Naive thymus-derived CD8-positive, alpha-beta T cell (primary cell): ENCODE measurements at places on chromosomes 16 and 17.
A peak's percentile ranks its signal among the peaks of the same experiment; 100 is the strongest.

- DNase-seq, result no peak
These were observed 796 bp downstream of the NT5M start for GRCh38 chr17:17303847-17304490.

DNA sequence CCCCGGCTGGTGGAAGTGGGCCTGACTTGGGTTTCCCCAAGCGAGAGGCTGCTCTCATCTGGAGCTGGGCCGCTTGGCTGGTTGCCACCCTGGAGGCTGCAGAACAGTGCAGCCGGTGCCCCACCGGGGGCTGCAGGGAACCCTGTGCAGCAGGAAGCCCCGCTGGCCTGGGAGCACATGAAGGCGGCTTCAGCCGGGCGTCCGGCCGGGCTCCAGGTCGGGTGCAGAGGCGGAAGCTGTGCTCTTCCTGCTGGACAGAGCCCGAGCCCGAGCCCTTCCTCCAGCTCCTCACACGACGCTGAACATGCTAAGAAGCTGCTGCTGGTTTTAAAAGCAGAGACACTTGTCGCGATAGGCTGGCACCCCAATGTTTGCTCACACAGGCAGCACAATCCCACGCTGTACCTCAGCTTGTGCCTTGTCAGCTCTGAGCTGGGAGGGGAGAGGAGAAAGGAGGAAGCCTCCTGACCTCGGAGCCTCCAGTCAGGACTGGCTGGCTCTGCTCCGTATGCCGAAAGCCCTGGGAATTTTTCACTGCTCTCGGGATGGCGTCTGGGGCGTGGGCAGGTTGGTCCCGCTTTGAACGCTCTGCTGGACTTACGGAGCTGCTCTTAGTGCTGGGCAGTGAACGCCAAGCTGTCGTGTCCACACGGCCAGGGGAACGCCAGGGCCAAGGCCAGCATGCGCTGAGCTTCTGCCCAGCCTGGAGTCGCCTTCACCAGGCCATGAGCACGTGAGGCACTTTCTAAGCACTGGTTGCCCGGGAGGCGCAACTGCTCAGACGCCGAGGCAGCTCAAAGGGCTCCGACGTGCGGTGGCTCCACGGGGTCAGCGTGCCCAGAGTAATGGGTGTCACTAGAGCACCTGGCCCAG is 8.8 kb downstream of the CDK5R1 start:
- no peak for DNase-seq

- no peak for DNase-seq
These were observed at the start of gene DPEP1 for GRCh38 chr16:89613231-89613953. Gene DPEP1 (plus strand): TSS chr16:89613642. CDS start chr16:89630411, 16,769 bp downstream.

DNA sequence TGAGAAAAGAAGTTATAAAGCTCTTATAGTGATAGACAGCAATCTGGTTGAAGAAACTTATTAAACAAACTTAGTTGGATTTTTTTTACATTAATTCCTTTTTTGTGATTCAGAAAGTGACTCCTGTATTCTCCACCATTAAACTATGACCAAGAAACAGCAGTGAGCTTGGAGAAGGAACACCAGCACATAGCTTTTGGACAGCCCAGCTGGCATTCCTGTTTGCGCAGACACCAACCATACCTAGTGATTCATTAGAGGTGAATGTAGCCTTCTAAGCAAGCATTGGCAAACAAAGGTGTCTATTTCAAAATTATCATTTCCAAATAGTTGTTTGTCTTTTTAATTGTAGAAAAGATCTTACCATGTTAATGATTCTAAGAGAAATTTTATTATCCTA is 94.4 kb downstream of the STXBP4 start:
- DNase-seq, result no peak

- DNase-seq, result peak; percentile 41
These were observed 219.9 kb downstream of the ENGASE start for GRCh38 chr17:79294459-79295071.

- no peak for DNase-seq
These were observed 194.9 kb upstream of the CDH11 start for GRCh38 chr16:65316808-65317207.
